Cardiac septum (tissue), 1 donor: ENCODE measurements at places on chromosomes 5 and 9. TPM values are rescaled to one million over a fixed set of nuclear protein-coding genes. Genes with fewer than 3 reads are reported as not detected.

The SARDH gene
- 1.3 TPM for total RNA-seq

The TMEM267 gene
- 8.7 TPM for total RNA-seq

The NINJ1 gene
- total RNA-seq: 46.4 TPM

The FLT4 gene
- total RNA-seq: 5.8 TPM

The CER1 gene
- total RNA-seq: not detected

The CDKN2A gene
- total RNA-seq: 1.2 TPM

The POU5F2 gene
- total RNA-seq: 0.73 TPM

The MEGF10 gene
- 0.32 TPM for total RNA-seq

The CXCL14 gene
- 1.2 TPM for total RNA-seq

The SH3TC2 gene
- 2.5 TPM for total RNA-seq

The GDF9 gene
- 0.43 TPM for total RNA-seq

The PRDM9 gene
- not detected for total RNA-seq

The CATSPER3 gene
- total RNA-seq: 0.54 TPM

The COL23A1 gene
- total RNA-seq: 16.5 TPM

The NFX1 gene
- 38.0 TPM for total RNA-seq

The GADD45G gene
- total RNA-seq: 29.6 TPM

The YTHDC2 gene
- total RNA-seq: 15.6 TPM

The PCDHA9 gene
- total RNA-seq: 0.03 TPM

The VAV2 gene
- total RNA-seq: 8.1 TPM

The SETD9 gene
- total RNA-seq: 14.2 TPM

The HAVCR2 gene
- 1.7 TPM for total RNA-seq
